Head of caudate nucleus (tissue), 42 donors: ENCODE measurements at places on chromosomes 6 and 20.

GRCh38 chr6:130425537-130425936 lies 59.7 kb downstream of the TMEM200A start:
- DNase-seq = no peak

DNA sequence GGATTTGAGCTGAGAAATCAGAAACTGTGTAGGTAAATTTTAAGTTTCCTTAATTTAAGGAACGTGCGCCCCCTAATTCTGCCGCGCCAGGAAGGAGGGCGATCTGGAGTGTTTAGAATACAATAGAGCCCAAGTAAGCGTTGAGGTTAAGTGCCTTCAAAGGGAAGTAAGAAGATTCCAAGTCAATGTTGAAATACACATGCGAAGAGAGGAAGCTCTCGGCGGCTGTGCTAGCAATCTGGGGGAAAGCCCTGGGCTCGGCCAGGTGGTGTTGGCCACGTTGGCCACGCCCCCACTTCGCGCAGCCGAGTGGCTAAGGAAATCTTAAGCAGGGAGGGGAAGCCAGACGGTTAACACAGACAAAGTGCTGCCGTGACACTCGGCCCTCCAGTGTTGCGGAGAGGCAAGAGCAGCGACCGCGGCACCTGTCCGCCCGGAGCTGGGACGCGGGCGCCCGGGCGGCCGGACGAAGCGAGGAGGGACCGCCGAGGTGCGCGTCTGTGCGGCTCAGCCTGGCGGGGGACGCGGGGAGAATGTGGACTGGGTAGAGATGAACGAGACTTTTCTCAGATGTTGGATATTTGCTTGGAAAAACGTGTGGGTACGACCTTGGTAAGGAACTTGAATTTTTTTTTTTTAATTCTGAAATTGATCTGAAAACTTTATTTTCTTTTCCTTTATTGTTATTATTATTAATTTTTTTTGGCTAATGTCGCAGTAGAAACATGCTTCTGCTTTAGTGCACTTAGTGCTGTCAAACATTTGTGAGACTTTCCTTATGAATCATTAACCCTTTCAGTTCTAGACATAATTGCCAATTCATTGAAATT lies at the start of gene PRDM1:
Gene PRDM1 (plus strand): TSS at position 353 of the 830 bp plus-strand sequence. CDS start 218 bp downstream, at position 571.
- DNase-seq = peak; percentile 27

DNA sequence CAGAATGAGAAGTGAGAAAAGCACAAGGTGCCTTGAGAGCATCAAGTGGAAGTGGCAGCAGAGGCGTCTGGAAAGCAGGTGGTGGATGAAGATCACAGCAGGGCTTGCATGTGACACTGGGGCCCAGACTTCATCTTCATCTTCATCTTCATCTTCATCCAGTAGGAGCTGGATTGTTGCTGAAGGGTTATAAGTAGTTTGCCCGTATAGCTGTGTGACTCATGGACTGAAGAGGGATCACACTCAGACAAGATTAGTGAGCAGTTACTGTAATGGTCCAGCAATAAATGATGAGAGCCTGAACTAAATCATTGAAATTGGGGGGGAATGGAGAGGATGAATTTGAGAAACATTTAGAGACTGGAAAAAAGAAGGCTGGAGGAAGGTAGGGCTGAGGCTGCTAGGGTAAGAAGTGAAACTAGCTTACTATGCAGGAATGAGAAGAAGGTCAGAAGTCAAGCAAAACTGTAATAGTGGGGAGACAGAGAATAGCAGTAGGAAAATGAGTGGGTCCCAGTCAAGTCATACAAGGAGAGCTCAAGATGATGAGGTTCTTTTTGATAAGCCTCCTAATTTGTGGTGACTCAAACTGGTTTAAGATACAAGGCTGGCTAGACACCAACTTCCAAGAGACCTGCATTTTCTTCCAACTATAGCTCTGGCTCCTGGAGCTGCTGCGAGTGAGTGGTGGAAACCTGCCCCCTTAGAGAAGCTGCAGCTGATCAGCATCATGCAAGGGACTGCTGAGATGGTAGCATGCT lies 92.3 kb upstream of the BEND6 start:
- no peak for DNase-seq

- DNase-seq = no peak
These were observed 200.5 kb upstream of the ARG1 start for GRCh38 chr6:131372535-131372934.

- DNase-seq = no peak
These were observed 443.8 kb downstream of the BCKDHB start for GRCh38 chr6:80550281-80550680.

DNA sequence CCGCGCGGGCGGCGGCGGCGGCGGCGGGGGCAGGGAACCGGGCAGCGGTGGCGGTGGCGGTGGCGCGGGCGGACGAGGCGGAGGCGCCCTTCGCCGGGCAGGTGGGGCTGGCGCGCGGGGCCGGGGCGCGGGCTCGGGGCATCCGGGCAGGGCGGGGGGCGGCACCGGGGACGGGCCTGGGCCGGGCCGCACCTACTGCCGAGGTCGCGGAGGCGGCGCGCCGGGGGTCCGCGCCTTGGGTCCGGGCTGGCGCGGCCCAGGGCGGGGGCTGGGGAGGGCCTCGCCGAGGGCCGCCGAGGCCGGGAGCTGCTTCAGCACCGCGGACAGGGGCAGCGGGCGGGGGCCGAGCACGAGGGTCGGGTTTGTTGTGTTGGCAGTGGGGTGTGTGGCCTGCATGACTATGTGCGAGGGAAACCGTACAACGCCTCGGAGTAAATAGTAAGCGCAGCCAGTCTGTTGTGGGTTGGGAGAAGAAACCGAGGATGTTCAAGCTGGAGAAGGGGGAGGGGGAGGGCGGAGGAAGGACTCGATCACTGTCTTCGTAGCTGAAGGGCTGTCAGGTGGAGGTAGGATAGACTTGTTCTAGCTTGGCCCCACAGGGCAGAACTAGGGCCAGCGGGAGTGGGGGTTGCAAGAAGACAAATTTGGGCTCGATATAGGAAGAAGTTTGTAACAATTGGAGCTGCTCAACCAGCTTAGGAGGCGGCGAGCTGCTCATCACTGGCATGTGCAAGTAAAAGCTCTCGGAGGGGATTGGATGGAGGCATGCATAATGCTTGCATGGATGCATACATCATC lies 593 bp downstream of the MMP24 start:
- DNase-seq = peak; percentile 31

DNA sequence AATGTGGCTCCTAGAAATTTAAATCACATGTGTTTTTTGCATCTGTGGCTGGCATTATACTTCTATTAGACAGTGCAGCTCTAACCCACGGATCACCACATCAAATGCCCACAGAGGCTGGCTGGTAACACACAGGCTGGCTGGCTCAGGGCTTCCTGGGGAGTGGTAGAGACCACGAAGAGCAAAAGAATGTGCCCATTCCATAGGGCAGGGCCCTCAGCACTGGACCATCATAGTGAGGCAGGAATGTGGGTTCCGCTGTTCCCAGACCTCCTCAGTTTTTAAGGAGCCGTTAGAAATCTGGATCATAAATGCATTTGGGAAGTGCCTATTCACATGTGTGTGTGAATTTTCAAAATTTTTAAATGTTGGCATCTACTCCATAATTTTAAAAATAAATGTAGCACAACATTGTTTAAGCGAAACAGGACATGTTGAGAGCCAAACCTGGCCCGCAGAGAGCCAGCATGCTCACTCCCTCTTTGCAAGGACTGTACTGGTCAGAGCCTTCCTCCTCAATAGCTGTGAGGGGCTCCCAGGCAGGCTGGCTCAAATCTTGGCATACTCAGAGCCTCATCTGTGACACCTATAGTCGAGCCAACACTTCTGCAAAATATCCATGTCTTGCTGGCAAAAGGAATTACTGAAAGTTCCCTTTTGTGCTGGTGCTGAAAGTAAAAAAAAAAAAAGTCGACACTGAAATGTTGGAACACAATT lies 190.5 kb downstream of the FNDC1 start:
- no peak for DNase-seq

DNA sequence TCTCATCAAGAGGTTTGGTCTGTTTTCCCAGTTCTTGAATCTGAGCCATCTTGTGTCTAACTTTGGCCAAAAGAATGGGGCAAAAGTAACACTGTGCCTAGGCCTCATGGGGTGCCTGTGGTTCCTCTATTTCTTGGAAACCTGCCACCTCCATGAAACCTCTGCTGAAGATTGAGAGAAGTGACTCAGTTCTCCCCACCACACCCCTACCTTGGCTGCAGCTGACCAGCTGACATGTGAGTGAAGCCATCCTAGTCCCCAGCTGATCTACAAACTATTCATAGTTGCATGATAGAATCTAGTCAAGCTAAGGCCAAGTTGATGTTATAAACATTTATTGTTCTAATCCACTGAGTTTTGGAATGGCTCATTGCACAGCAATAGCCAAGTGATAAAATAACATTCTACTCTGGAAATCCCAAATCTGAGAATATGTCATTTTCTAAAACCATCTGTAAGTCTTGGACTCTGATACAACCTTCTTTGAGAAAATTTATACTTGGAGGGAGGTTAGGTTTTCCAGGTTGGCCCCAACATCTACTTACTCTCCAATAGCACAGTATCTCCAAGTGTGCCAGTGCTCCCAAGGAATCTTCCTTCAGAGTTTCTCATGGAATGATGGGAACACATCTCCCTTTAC lies 107.0 kb upstream of the SMLR1 start:
- DNase-seq = no peak

GRCh38 chr6:112806163-112806865 lies 459.2 kb downstream of the RFPL4B start:
- no peak for DNase-seq
